ENCODE measurements at places on chromosomes 6 and 20.

DNA sequence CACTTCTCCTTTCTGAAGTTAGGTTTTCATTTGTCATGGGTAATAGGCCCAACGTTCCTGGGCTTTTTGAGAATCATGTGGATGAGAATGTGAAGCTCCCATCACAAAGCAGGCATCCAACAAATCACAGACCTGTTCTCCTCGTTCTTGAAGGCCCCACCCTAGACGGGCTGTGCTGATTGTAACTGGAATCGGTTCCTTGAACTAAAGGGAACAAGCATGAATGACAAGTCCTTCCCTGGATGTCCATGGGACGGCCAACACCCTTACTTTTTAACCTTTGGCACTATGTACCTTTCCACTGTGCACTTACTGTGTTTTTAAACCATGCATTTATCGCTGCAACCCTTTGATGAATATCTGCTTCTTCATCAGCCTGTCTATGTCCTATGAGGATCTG, 438.2 kb downstream of the CD83 start:
- no peak for DNase-seq

GRCh38 chr20:41475503-41475902, 108.9 kb upstream of the EMILIN3 start:
- no peak for DNase-seq

GRCh38 chr20:2942439-2942838, 69.2 kb downstream of the PTPRA start:
- no peak for DNase-seq

DNA sequence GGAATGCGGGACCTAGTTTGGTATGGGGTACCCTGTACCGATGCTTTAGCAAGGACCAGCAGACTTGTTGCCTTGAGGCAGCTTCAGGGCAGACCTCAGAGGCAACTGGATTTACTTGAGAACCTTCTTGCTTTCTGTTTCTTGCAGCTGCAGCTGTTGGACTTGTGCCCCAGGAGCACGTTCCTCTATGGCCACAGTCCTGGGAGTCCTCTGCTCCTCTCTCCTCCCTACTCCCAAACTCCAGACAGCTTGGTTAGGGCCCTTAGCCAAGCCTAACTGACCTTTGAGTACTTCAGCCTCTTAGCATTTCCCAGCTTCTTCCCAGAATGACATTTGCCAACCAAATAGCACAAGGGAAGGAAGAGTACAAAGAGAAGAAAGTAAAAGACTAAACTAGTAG, 34.7 kb downstream of the GHRH start:
- no peak for DNase-seq

GRCh38 chr6:109527989-109528388, 45.0 kb upstream of the ZBTB24 start:
- no peak for DNase-seq

- DNase-seq = no peak
Observed at GRCh38 chr20:25563876-25564275, 21.5 kb downstream of the NINL start.

GRCh38 chr20:19718880-19719279, 39.2 kb upstream of the RIN2 start:
- no peak for DNase-seq

GRCh38 chr6:139369068-139369467, 5.4 kb downstream of the CITED2 start:
- DNase-seq = no peak

All from activated CD4-positive, alpha-beta T cell treated with anti-CD3 and anti-CD28 coated beads, Interleukin-2, amount 50 U/mL, for 4 hours (primary cell).